ENCODE measurements at places on chromosomes 6 and 20. TPM values are rescaled to one million over a fixed set of nuclear protein-coding genes. Genes with fewer than 3 reads are reported as not detected.

DNA sequence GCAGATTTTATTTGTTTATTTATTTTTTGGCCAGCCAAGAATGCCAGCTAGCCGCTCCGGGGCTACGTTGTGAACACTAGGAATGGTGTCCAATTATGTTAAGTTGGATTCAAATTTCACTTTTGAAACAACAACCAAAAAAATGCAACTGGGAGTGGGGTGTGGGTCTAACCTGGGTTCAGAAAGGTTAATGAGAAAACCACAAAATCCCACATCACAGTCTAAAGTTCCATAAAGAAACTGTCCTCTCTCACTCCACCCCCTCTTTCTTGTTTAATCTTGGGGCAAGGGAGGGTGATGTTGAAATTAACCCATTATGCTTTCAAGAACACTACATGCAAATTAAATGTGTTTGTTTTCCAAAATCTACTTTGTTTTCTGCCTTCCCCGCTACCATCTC lies 77.2 kb downstream of the LINC00237 start:
- no peak for DNase-seq

DNA sequence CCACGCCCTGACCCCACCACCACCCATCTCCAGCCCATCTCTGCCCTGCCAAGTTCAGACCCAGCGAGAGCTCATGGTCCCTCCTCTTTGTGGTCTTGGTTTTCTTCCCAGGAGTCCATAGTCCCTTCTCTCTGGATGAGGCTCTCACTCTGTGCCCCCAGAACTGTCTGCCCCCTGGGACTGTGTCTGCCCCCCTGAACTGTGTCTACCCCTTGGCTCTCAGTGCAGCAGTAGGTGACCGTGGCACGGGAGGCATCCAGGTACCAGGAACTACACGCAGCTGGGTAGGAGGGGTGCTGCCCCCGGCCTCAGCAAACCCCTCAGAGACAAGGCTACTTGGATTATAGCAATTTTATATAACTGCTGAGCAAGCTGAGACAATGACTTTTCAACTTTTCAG lies 23.6 kb downstream of the PRR18 start:
- no peak for DNase-seq

Gene KLC4
- 21.0 TPM for total RNA-seq

DNA sequence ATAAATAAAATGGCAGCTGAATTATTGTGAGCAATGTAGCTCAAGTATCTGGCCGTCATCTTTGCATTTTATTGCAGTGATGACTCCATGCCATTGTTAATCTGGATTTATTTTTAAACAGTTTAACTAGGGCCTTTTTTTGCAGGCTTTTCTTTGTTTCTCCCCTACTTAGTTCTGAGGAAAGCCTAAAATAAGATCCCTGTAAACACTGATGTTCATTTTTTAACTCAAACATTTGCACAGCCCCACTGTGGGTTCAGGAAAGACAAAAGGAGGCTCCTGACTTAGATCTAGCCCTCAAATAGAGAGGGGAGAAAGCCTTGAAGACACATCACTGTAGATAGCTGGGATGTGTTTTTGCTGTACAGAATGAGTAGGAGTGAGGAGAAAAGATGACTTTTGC lies 69.2 kb downstream of the PLEKHG1 start:
- DNase-seq: no peak

Gene FRS3
- total RNA-seq: 2.0 TPM

Gene NOL4L
- 2.5 TPM for total RNA-seq
